Right lung (tissue), 10 donors: ENCODE measurements at places on chromosomes 7 and 10. TPM values are rescaled to one million over a fixed set of nuclear protein-coding genes. Genes with fewer than 3 reads are reported as not detected.

GRCh38 chr10:52759154-52759553, 13.4 kb downstream of the MBL2 start:
- DNase-seq: no peak

PLA2G12B gene
- polyA plus RNA-seq: 1.9 TPM

CFAP70 gene
- polyA plus RNA-seq: 20.4 TPM

GRCh38 chr7:15906436-15906835, 220.0 kb upstream of the MEOX2 start:
- DNase-seq: no peak

DNA sequence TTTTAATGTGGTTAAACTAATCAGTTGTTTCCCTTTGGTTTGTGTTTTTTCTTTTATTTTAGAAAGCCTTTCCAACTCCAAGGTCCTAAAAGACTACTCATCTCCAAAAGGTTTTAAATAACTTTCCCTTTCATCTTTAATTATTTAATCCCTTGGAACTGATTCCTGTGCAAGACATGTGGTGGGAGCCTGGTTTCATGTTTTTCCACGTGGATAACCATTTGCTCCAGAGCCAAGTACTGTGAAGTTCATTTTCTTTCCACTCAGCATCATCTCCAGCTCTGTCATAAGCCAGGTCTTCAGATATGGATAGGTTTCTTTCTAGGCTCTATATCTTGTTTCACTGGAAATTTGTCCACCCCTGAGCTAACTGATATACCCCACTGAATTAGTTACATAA, 16.7 kb downstream of the PPP1R3C start:
- DNase-seq: no peak

- DNase-seq: no peak
These were observed 14.9 kb upstream of the FAM3C start for GRCh38 chr7:121410829-121411596.

DNA sequence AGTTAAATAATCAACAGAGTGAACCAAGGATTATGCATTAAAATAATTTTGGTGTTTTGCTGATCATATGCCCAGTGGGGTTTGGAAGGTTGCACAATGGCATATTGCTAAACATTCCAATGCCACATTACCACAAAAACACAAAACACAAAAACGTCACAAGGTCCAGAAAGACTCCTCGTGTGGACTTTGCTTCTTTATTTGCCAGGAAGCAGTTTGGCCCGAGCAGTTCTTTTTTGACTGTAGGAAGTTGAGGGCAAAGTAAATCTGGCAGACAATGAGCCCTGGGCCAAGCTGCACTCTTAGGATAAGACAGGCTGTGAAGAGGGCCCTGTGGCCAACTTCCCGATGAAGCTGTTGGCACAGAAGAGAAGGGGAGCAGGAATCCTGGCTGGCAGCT, 39.2 kb upstream of the SLC35B4 start:
- DNase-seq: no peak

OR2A1 gene
- 1.4 TPM for polyA plus RNA-seq

- DNase-seq: no peak
These were observed 165.9 kb downstream of the PLXNA4 start for GRCh38 chr7:132410385-132410784.

CPN1 gene
- not detected for polyA plus RNA-seq

GRCh38 chr7:158542651-158543566, 44.7 kb downstream of the PTPRN2 start:
- DNase-seq: no peak

FBXW4 gene
- polyA plus RNA-seq: 50.0 TPM

INTS15 gene
- 48.1 TPM for polyA plus RNA-seq

GRCh38 chr10:62735464-62736167, 68.9 kb upstream of the ADO start:
- DNase-seq: no peak

GRCh38 chr7:135878284-135878683, 98.9 kb downstream of the MTPN start:
- DNase-seq: no peak

DNA sequence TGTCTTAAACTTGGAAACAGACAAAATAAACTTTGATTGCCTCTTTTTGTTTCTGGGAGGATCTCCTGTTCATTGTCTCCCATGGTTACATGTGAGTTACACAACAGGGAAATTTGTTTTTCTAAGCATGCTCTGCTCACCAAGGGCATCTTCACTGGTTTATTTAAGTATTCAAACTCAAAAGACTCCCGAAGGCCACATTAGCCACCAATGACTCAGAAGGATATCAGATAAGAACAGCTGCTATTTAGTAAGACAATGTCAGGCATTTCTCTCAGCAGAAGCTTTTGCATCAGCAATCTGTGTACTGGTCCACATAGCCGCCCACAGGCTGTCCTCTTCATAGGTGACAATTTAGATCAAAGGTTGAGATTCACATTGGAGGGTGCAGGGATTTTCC, 19.3 kb downstream of the OR6B1 start:
- no peak for DNase-seq

- DNase-seq: no peak
These were observed 274.6 kb downstream of the ELFN1 start for GRCh38 chr7:1944619-1945210.

DNA sequence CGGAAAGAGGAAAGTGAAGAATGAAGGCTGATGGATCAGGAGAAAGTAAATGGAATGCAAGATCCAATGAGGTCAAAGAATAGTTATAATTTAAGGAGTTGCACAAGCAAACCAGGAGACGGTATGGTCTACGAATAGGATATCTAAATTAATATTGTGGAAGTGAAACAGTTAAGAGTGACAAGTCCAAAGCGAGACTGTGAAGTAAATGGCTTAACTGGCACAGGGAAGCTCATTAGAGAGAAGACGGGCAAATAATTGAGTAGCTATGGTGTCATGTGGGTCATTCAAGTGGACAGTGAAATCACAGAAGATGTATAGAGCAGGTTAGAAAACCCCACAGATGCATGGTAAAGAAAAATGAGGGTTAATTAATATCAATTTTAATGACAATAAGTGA, 3.2 kb downstream of the CYP51A1 start:
- no peak for DNase-seq

NPFFR1 gene
- 0.22 TPM for polyA plus RNA-seq

KCP gene
- 6.1 TPM for polyA plus RNA-seq

DNA sequence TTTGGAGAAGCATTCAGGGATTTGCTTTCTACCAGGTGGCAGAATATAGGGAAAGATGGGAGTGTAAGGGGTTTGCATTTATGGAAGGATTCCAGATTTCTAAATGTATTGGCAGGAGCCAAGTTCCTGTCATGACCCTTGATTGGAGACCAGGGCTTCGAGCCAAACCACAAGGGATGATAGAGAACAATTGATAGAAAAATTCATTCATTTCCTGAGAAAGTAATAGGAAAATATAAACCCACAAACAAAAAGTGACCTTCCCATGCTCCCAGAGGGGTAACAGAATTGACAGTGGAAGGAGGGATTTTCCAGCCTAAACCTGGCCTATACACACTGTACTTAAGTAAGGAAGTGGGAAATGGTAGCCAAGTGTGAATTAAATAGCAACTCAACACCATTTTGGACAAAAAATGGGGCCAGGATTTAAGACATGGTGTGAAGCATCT, 22.4 kb upstream of the IFIT2 start:
- DNase-seq: no peak

CFAP46 gene
- polyA plus RNA-seq: 3.1 TPM
